ENCODE measurements at places on chromosomes 7 and 10.

DNA sequence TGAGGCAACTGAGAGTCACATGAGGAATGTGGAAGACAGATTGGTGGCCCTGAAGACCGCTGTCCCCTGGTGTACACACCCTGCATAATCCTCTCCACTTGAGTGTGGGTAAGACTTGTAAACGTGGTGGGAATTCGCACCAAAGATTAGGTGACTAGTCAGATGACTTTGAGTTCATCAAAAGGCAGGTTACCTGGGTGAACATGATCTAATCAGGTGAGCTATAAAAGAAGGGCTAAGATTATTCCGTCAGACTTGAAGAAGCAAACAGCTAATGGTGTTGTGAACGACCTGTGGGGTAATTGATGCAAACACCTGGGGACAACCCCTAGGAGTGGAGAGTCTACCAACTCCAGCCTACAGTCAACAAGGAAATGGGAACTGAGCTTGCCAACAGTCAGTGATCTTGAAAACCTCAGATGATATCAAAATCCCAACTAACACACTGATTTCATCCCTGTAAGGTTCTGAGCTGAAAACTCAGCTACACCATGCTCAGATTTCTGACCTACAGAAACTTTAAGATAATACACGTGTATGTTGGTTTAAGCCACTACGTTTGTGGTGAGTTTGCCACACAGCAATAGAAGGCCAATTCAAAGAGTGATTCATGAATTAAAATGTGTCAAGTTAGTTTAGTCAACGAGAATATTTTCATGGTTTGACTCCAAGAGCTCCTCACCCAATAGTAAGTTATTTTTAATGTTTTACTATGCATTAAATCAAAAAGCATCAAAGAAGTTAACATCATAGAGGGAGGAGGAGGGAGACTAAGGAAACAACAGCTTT lies 16.7 kb downstream of the PRTFDC1 start:
- no peak for DNase-seq

DNA sequence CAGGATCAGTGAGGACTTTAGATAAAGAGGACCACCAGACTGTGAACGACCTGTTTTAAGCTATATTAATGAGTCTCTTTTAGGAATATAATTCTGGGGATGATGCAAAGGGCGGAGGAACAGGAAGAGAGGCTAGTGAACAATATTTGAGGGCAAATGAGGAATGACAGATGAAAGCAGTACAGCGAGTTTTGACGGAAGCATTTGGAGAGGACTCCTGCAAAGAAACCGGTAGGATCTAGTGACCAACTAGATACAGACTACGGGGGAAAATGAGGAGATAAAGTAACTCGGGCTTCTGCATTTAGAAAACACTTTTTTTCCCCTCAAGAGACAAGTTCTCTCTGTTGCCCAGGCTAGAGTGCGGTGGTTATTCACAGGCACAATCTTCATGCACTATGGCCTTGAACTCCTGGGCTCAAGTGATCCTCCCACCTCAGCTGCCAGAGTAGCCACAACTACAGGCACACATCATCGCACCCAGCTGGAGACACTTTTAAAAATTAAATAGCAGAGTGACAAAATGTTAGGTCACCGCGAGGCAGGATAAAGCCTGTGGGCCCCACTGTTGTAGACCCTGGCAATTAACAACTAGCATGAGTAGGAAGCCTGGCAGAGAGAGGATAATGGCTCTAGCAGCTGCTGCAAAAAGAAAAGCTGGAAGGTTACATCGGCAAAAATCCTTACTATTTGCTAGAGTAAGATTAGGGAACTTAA lies 143.2 kb downstream of the SRPK2 start:
- DNase-seq = peak; percentile 24

DNA sequence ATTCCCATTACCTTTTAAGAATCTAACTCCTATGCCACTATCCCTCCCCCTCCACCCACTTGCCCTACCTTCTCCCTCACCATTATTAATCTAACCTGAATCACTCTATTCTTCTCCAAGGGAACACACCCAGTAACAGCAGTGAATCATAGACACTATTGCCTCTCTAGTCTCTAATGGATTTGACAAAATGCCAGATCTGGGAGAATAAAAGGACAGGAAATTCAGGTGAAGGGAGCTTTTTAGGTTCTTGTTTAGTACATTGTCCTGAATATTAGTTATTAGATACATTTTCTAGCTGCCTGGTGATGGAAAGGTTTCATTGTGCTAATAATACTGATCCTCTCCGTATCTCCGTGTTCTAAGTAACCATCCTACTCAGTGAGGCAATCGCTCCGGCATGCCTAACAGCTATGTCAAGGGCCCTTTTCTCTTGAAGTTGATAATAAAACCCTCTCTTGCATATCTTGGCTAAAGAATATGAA lies 4.1 kb upstream of the SFR1 start:
- peak; percentile 74 for DNase-seq

DNA sequence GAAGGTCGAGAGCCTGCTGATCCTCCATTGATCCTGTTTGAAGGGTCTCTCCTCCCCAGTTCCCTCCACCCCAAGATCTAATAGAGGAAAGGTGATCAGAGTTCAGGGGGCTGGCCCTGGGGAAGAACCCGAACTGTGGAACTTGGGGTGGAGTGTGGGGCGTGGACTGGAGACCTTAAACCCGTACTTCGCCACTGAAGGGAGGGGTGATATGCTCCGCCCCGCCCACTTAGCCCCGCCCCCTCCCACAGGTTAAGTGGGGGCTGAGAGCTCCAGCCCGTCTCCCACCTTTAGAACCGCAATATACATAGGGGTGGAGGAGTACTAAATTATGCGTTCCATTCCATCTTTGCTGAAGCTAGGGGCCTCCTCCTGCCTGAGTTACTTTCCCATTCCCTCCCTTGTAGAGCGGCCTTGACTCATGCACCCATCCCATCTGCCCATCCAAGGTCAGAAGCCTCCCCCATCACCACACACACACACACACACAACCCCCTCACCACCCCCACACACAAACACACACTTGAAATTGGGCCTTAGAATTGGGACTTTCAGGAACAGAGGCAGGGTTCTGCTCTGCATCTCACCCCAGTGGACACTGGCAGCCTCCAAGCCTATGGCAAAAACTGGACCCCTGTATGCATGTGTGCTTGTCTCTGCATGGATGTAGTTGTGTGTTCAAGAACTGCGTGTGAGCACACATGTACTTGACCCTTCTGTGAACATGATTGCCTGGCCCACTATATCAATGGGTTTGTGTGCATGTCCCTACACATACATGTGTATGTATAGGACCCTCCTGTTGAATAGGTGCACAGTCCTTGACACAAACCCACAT lies 991 bp downstream of the SEMA4G start:
- peak; percentile 6 for DNase-seq

DNA sequence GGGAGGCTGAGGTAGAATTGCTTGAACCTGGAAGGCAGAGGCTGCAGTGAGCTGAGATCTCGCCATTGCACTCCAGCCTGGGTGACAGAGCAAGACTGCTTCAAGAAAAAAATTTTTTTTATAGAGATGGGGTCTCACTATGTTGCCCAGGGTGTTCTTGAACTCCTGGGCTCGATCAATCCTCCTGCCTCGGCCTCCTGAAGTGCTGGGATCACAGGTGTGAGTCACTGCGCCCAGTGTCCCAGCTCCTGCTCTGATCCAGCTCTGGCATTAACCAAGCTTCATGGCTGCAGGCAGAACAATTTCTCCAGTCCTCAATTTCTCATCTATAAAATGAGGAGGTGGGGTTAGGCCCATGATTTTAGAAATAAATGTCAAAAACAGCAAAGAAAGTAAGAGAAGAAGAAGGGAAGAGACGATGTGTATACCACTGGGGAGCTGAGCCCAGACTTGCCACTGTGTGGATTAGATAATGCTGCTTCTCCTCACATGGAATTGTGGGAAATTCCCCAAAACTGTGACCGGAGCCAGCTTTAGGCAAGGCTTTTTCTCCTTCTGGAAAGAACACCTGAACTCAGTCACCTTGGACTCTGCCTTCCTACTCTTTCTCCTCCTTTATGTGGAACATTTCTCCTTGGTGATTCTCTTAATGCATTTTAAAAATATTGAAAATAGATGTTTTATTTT lies 25.5 kb downstream of the IL15RA start:
- no peak for DNase-seq

DNA sequence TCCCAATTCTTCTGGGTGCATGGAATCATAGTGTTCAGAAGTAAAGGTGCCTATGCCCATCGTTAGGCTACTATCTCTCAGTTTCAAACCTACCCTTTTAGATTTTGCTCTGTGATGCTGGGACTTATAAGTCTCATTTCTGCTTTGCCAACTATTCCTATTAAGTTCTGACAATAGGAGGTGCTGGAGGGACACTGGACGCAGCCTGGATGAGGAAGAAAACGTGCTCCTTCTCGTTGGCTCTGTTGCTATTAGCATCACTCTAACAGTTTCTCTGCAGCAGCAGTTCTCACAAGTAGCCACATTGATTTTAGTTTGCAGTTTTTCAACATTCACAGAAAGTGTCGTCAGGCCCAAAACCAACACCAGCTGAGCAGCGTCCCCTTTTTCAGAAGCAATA lies 72.4 kb downstream of the ABCC2 start:
- DNase-seq = no peak

DNA sequence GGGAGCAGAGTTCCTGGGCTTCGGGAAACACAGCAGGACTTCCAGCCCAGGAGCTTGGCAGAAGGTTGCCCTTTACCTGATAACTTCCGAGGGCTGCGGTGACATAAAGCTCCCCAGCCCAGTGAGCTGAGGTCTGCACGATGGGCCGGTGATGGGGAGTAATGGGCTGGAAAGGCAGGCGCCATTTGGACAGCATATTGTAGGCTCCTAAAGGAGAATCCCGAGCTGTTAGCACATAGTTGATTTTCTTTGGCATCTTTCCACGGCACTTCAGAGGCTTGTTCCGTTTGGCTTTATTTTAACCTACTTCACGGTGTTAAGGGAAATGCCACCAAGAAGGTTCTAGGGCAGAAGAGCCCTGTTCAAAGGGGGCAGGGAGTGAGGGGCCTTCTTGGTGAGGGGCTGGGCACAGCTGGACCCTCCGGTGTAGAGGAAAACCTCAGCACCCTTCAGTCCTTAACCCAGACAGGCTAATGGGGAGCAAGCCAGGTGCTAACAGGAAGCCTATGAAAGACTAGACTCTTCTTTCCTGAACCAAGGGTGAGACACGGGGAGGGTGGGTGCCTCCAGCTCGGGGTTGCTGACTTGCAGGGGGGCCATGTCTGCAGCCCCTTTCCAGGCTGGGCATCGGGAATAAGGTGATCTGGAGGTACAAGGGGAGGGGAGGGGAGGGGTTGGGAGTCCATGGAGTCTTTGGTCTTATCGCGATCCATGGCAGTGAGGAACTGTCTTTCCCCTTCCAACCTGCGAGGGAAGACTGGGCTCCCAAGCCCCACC lies 347.7 kb downstream of the GLRX3 start:
- peak; percentile 16 for DNase-seq

GRCh38 chr7:90597563-90598253 lies 1.6 kb downstream of the CDK14 start:
- DNase-seq = no peak

- DNase-seq = no peak
Measured at GRCh38 chr7:98970016-98970615, 91.8 kb downstream of the TRRAP start.

DNA sequence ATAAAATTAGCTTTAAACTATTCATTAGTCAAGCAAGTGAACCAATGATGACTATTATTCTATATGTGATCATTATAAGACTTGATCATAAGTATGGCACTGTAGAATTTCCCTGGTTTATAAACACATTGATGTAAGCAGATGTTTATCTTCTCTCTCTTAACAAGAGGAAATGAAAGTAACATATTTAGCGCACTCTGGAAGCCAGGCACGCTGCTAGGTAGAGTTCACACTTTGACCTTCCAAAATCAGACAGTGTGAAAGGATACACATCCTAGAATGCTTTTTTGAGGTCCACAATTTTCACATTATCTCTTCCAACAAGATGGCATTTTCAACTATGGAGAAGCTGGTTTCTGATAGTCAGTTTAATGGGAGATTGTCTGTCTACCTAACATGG lies 529.4 kb upstream of the IGFBP3 start:
- no peak for DNase-seq

- peak; percentile 94 for DNase-seq
Measured at GRCh38 chr7:111108000-111108399, 17.1 kb downstream of the LRRN3 start.

DNA sequence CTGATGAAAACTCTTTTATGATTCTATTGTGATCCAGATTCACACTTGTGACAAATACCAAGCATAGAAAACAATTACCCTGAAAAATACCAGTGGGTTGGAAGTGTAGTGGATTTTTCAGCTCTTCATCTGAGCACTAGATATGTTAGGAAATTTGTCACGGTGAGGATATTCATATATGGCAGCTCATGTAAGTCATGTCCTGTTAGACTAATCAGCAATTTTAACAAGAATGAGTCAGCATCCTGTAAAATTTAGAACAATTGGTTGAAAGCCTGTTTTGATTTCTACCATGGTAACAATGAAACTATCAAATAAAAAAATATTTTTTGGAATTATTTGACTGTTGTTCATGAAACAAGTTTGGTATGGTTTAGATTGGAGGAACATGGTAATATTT lies 334.3 kb downstream of the CACNA2D1 start:
- no peak for DNase-seq

DNA sequence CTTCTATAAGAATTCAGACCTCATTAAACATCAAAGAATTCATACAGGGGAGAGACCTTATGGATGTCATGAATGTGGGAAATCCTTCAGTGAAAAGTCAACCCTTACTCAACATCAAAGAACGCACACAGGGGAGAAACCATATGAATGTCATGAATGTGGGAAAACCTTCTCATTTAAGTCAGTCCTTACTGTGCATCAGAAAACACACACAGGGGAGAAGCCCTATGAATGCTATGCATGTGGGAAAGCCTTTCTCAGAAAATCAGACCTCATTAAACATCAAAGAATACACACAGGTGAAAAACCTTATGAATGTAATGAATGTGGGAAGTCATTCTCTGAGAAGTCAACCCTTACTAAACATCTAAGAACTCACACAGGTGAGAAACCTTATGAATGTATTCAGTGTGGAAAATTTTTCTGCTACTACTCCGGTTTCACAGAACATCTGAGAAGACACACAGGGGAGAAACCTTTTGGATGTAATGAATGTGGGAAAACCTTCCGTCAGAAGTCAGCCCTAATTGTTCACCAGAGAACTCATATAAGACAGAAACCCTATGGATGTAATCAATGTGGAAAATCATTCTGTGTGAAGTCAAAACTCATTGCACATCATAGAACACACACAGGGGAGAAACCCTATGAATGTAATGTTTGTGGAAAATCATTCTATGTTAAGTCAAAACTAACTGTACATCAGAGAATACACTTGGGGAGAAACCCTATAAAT lies 24.1 kb downstream of the ZNF37A start:
- DNase-seq = no peak

Measured in NCI-H1105 treated with DMSO at 0.1 percent for 48 hours (cell line).